ENCODE measurements at places on chromosomes 5 and 9.
A peak's percentile ranks its signal among the peaks of the same experiment; 100 is the strongest.

GRCh38 chr9:126664900-126665643 is 51.3 kb downstream of the LMX1B start:
- DNase-seq, result peak; percentile 8

GRCh38 chr9:79684711-79685575 is 113.2 kb downstream of the TLE4 start:
- no peak for DNase-seq

GRCh38 chr5:126415789-126416188 is 7.4 kb upstream of the GRAMD2B start:
- DNase-seq, result no peak

GRCh38 chr9:128374221-128374675 is 3.1 kb downstream of the URM1 start:
- no peak for DNase-seq

- no peak for DNase-seq
These were observed 153.1 kb downstream of the PCSK1 start for GRCh38 chr5:96279801-96280542.

DNA sequence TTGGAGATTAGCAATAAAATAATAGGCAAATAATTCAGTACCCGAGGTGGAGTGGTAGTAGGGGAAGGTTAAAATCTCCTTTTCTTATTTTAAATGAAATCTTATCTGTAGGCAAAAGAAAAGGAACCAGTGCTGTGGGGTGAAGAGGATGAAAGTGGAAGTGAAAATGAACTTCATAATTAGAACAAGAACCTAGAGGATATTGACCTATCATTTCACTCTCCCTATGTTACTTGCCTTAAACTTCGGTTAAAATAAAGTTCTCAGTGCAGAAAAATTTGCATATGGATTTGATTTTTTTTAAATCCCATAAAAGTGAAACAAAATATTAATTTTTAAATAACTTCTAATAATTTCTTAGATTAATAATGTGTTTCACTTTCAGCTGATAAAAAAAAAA is 1094.9 kb upstream of the C9orf72 start:
- no peak for DNase-seq

DNA sequence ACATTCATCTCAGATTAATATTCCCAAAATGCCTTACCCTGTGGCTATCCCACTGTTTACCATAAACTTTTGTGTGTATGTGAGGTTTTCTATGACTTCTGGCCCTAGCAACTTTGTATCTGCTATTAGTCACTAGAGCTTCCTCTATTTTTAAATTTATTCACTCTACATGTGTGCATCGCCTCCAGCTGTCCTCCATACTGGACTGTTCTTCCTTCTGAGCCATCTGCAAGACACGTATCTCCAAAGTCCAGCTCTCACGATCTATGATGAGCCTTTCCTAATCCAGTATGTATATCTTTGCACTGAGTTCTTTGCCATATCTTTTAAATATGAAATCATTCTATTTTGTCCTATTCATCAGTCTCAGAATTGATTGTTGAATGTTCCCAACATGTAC is 1.7 kb upstream of the GNG10 start:
- DNase-seq, result no peak

GRCh38 chr9:2730971-2731370 is 13.7 kb downstream of the KCNV2 start:
- DNase-seq, result no peak

GRCh38 chr5:151106043-151106442 is 25.2 kb upstream of the TNIP1 start:
- no peak for DNase-seq

- DNase-seq, result no peak
These were observed 98.2 kb upstream of the GRHPR start for GRCh38 chr9:37324261-37324683.

DNA sequence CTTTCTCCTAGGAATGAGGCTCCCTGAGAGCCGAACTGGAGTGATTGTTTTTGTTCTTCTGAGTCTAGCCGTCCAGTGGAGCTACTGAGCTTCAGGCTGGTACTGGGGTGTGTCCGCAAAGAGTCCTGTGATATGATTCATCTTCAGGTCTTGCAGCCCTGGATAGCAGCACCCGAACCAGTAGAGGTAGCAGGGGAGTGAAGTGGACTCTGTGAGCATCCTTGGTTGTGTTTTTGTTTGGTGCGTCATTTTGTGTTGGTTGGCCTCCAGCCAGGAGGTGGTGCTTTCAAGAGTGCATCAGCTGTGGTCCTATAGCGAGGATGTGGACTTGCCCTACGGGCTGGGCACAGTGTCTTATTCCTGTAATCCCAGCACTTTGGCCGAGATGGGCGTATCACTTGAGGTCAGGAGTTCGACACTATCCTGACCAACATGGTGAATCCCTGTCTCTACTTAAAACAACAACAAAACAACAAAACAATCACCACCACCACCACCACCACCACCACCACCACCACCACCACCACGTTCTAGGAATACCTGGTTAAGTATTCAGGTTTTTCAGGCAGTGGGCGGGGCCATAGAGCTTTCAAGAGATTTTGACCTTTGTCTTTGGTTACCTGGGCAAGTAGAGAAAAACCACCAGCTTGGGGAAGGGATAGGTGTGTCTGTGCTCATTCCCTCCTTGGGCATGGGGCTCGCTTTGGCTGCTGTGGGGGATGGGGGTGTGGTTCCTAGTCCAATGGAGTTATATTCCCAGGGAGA is 154.0 kb downstream of the WDR70 start:
- no peak for DNase-seq

GRCh38 chr5:107826311-107827000 is 155.7 kb upstream of the EFNA5 start:
- DNase-seq, result no peak

DNA sequence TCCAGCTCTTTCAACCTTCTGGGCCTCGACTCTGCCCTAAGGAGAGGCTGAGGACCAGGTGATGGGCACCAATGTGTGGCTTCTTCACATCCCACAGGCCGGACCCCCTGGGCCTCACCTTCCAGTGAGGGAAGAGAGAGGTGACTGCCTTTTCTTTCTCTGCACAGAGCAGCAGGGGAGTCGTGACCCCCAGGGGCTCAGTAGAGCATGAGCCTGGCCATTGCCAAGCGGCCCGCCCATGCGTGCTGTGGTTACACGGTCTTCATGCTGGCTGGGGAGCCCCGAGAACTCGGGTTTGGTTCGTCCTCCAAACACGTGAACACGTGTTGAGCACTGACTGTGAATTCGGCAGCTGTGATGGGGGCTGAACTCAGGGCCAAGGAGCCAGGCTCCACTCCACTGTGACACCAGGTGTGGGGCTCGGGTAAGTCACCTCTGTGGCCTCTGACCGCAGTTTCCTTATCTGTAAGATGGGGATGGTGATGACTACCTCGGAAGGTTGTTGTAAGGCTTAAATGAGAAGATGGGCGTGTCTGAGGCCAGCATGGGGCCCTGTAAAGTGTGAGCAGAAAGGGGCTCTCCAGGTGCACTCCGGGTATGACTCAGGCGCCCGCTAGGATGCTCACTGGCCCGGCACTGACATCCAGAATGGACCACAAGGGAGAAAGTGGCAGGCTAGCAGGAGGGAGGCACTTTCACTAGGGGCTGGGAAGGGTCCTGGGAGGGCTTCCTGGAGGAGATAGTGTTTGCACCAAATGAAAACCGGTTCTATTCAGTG is 13.4 kb upstream of the GRHPR start:
- no peak for DNase-seq

- no peak for DNase-seq
These were observed 54.2 kb downstream of the GRIA1 start for GRCh38 chr5:153544706-153545105.

- no peak for DNase-seq
These were observed 410.6 kb downstream of the PSAT1 start for GRCh38 chr9:78707481-78707991.

DNA sequence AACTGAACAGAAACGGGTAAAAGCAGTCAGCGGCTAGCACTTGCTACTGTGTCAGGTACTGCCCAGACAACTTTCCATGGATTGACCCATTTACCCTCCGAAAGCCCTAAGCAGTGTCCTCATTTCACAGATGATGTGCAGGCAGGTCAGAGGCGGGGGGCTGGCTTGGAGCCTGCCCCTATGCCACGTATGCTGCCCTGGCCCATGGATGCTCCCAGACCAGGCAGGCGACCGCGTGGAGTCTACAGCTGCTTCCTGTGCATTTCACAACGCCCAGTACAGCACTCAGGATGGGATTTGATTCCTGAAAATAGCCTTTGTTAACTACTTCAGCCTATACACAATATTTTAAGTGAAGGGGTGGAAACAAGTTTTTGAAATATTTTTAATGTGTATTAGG is 202.9 kb downstream of the NXNL2 start:
- no peak for DNase-seq

GRCh38 chr5:150670275-150670947 is 9.4 kb downstream of the MYOZ3 start:
- DNase-seq, result no peak

GRCh38 chr5:10527281-10527950 is 36.5 kb upstream of the ANKRD33B start:
- no peak for DNase-seq

DNA sequence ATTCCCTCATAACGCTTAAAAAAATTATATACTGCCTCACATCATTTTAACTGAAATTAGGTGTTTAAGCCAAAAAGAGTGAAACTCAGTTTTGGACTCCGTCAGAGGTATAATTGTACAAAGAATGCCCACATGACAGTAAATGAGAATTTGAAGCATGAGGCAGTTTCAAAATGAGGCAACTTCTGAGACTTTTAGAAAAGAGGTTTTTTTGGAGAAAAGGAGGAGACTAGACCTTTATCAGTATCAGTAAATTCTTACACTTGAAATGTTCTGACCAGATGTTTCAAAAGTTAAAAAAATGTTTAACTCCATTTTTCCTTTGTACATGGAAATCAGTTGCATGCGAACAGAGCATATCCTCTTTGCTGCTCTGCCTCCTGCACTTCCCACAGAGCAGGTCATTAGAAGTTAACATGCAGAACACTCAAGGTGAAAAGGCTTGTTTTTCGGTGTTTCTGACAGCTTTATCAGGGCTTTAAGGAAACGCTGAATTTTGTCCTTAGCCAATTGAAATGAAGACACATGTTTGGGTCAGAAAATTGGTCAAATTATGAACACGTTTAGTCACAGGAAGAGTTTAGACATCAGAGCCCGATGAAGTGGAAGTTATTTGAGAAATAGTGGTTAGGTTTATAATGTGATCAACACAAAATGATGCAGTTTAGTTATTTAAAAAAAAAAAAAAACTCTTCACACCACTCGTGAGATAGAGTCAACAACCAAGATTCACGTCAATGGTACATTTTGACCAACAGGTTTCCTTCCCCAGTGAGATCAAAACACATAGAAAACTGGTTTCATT is 59.5 kb downstream of the PIK3R1 start:
- no peak for DNase-seq

GRCh38 chr5:20570486-20570885 is 582.5 kb upstream of the CDH18 start:
- DNase-seq, result no peak
